Activated naive CD8-positive, alpha-beta T cell treated with anti-CD3 and anti-CD28 coated beads for 36 hours (primary cell): ENCODE measurements at places on chromosomes 3 and 15. TPM values are rescaled to one million over a fixed set of nuclear protein-coding genes. Genes with fewer than 3 reads are reported as not detected.

- no peak for DNase-seq
- peaks cover 22% of the 10 kb centered on the region for H3K36me3 ChIP-seq
- peaks cover 12% of the 10 kb centered on the region for H3K4me1 ChIP-seq
- no peak overlapping the region for H3K4me3 ChIP-seq
- peak overlapping the region; percentile 76 for H3K27ac ChIP-seq
These were observed 9.4 kb downstream of the SENP2 start for GRCh38 chr3:185595526-185595925.

DNA sequence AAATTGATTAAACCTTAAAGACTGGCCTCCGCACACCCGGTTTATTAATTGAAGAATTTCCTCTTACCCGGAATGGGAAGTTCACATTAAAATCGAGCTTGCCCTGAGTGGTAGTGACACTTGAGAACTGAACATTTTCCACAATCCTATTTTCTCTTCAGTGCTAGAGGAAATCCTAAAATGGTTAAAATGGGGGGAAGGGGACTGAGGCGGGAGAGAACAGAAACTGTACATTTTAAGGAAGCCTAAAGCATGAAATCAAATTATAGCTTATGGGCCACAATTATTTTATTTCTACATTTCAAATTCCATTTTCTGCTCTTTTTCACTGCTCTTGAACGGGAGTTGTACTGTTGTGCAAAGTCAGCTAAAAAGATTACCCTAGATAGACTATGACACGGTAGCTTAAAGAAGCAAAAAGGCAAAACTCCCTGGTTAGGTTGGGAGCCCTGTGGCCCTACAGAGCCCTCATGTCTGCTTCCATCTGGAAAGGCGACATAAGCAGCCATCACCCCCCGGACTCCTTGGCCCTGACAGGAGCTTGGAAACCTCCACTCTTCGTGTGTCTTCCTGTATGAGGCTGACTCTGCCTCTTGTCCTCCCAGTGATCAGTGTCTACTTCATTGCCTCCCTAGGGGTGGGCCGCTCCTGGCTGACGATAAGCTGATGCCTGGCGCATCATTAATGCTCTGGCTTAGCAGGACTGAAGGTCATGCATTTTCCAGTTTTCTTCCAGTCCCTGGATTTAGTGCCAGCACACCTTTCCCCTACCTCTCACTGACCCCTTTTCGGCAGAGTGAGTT lies 79.3 kb downstream of the EEFSEC start:
- no peak overlapping the region for H3K27ac ChIP-seq
- H3K27me3 ChIP-seq = no peaks in the 10 kb centered on the region
- no peak overlapping the region for H3K4me3 ChIP-seq
- DNase-seq = no peak
- H3K4me1 ChIP-seq = peaks cover 9% of the 10 kb centered on the region

DNA sequence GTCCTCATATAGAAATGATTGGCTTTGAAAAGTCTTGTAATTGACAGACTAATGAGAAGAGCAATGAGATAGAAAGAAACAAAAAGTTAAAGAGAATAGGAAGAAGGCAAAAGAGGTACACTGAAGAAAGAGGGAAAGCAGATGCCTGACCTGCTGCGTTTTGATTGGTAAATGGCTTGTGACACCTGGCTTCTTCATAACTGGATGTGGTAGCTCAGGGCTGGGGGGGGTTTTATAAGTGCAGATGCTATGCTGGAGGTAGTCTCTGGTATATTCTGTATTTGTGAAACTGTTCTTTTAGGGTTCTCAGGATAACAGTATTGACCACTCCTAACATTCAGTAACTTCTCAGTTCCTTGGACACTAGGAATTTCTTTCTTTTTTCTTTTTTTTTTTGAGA lies 1.4 kb downstream of the STARD9 start:
- peaks cover 4% of the 10 kb centered on the region for H3K36me3 ChIP-seq
- no peaks in the 10 kb centered on the region for H3K27me3 ChIP-seq
- no peak for DNase-seq

GRCh38 chr3:193605876-193606275 lies 12.9 kb downstream of the OPA1 start:
- no peaks in the 10 kb centered on the region for H3K27me3 ChIP-seq
- H3K27ac ChIP-seq = no peak overlapping the region
- DNase-seq = peak; percentile 25
- no peak overlapping the region for H3K4me3 ChIP-seq
- H3K36me3 ChIP-seq = peaks cover 45% of the 10 kb centered on the region

GRCh38 chr3:117616227-117616626 lies 906.6 kb downstream of the TUSC7 start:
- H3K27me3 ChIP-seq = no peaks in the 10 kb centered on the region
- H3K4me3 ChIP-seq = no peak overlapping the region
- H3K4me1 ChIP-seq = no peaks in the 10 kb centered on the region
- DNase-seq = no peak

DNA sequence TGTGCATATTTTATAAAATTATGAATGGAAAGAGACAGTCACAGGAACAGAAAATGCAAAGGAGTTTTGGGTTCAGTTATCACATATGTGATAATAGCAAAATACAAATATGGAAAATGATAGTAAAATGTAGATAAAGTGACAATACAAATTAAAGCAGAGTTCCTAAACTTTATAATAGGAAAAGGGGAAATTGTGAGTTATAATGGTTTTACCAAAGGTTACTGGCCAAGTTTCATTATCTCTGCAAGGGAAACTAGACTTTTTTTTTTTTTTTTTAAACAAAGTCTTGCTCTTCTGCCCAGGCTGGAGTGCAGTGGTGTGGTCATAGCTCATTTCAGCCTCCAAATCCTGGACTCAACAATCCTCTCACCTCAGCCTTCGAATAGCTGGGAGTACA lies 228.7 kb upstream of the CGNL1 start:
- H3K4me3 ChIP-seq = no peak overlapping the region
- DNase-seq = no peak
- no peak overlapping the region for H3K27ac ChIP-seq
- H3K4me1 ChIP-seq = peaks cover 17% of the 10 kb centered on the region
- peaks cover 31% of the 10 kb centered on the region for H3K36me3 ChIP-seq

- H3K4me3 ChIP-seq = no peak overlapping the region
- no peak overlapping the region for H3K27ac ChIP-seq
- DNase-seq = no peak
- no peaks in the 10 kb centered on the region for H3K4me1 ChIP-seq
- no peaks in the 10 kb centered on the region for H3K36me3 ChIP-seq
- H3K27me3 ChIP-seq = peaks cover 3% of the 10 kb centered on the region
These were observed 128.0 kb downstream of the ATP8B4 start for GRCh38 chr15:49990835-49991545.

GRCh38 chr3:15499536-15499935 lies 22.0 kb downstream of the COLQ start:
- no peaks in the 10 kb centered on the region for H3K36me3 ChIP-seq
- no peaks in the 10 kb centered on the region for H3K27me3 ChIP-seq
- peak overlapping the region; percentile 15 for H3K27ac ChIP-seq
- peaks cover 38% of the 10 kb centered on the region for H3K4me1 ChIP-seq
- no peak overlapping the region for H3K4me3 ChIP-seq

DNA sequence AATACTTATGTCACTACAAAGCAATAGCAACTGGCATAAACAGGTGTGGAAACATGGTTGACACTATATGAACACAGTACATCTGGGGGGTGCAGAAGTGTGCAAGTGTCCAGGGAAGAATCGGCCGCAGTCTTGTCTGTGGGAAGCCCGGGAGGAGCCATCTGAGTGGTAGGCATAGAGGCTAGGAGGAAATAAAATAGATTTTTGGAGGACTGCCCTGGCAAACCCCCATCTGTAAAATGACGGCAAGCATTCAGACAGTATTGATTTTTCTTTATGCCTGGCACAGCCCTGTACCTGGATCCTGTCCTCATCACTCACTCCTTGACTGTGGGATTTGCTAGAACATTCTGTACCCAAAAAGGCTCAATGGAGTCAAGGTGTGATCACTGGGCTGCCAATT lies 31.3 kb downstream of the THSD4 start:
- no peak for DNase-seq
- no peaks in the 10 kb centered on the region for H3K4me1 ChIP-seq
- H3K4me3 ChIP-seq = no peak overlapping the region
- no peaks in the 10 kb centered on the region for H3K36me3 ChIP-seq

- H3K27ac ChIP-seq = no peak overlapping the region
- H3K4me3 ChIP-seq = no peak overlapping the region
- DNase-seq = no peak
These were observed 26.9 kb downstream of the MCTP2 start for GRCh38 chr15:94258246-94258645.

DNA sequence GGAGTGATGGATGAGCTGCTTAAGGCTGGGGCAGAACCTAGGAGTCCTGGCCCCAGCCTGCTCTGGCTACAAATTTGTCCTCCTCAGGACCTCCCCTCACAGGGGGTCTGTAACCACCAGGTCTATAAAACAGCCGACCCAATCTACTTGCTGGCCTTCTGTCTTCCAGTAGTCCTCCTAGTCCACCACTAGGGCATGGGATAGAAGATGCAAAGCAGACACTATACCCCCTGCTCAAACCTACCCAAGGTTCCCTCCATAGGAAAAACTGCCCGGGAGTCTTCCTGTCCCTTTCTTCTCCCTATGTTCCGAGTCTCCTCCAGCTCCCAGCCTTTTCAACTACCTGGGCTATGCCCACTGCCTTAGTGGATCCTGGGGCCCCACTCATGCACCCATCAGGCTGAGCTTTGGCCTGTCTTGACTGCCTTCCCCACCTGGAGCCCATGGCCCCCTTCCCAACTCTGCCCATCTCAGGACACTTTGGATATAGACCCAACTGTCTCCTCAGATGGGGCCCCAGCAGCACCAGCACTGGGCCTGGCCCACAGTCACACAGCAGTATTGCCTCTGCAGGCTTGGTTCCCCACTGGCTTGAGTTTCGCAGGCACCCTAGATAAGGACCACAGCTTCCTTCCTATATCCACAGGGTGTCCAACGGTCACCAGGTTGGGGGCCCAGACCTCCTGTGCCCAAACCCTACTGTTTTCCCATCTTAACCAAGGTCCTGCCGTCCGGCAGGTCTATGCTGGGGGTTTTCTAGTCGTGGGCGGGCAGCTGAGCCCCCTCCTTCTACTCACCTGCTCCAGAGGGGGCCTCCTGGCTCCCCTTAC lies 1.1 kb downstream of the HYAL3 start:
- no peaks in the 10 kb centered on the region for H3K27me3 ChIP-seq
- DNase-seq = no peak
- H3K27ac ChIP-seq = peak overlapping the region; percentile 98
- peak overlapping the region; percentile 92 for H3K4me3 ChIP-seq
- peaks cover 17% of the 10 kb centered on the region for H3K4me1 ChIP-seq

DNA sequence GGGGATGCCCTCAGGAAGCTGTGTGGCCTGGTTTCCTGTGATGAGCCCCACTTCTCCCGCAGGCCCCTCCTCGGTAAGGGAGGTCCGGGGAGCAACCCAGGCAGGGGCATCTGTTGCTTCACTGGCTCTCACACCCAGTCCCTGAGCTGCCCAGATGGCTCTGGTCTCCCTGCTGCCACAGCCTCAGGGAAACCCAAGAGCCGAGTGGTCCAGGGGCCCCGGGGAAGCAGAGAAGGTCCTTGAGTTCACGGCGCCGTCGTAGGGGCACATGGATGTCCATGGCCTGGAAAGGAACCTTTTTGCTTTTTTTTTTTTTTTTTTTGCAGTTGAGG lies 13.3 kb upstream of the LRRC15 start:
- DNase-seq = no peak
- no peak overlapping the region for H3K4me3 ChIP-seq
- peaks cover 4% of the 10 kb centered on the region for H3K27me3 ChIP-seq
- no peaks in the 10 kb centered on the region for H3K4me1 ChIP-seq
- no peak overlapping the region for H3K27ac ChIP-seq

DNA sequence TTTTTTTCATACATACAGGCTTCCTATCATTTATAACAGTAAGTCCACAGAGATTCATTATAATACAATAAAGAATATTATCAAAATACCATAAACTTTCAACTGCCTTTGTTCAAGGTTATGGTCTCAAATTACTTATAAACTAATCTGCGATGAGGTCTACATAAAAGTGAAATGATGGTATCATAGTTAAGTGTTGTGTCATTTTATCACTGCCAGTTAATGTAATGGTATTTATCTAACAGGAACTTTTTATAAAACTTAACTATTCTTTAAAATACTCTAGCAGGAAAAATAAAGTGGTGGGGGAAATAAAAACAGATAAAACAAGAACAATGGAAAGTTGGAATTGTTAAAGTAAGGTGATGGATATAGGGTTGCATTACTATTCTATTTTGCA lies 153.1 kb downstream of the OSBPL10 start:
- DNase-seq = no peak
- H3K36me3 ChIP-seq = no peaks in the 10 kb centered on the region
- no peak overlapping the region for H3K4me3 ChIP-seq
- H3K27me3 ChIP-seq = peaks cover 3% of the 10 kb centered on the region
- H3K4me1 ChIP-seq = peaks cover 10% of the 10 kb centered on the region

Gene FOXP1
- total RNA-seq = 205 TPM

Gene PPM1L
- 2.0 TPM for total RNA-seq

Gene GOLGA6D
- total RNA-seq = not detected

Gene LRTM1
- not detected for total RNA-seq

Gene ECE2
- total RNA-seq = not detected

Gene ARGFX
- not detected for total RNA-seq

Gene CYP8B1
- not detected for total RNA-seq

Gene ADGRG7
- not detected for total RNA-seq
